ENCODE measurements at places on chromosomes 12 and 14.

DNA sequence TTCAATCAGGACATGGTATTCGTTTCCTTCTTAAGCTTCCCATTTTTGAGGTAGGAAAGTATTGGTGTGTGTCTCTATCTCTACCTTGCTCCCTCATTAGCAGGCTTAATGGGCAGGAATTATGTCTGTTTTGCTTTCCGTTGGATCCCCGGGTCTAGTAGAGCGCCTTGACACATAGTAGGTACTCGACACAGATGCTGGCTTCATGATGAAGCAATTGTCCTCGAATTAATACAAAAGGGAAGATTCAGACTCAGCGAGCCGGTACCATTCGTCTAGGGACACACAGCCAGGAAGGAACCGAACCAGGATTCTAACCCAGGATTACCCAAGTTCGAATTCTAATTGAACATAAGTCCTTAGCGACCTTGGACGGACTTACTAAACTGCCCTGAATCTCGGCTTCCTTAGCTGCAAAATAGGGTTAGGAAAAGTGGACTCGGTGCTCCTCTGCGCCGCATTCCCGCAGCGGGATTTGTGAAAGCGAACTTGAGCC, 496 bp upstream of the ISCU start:
- no peak for DNase-seq

DNA sequence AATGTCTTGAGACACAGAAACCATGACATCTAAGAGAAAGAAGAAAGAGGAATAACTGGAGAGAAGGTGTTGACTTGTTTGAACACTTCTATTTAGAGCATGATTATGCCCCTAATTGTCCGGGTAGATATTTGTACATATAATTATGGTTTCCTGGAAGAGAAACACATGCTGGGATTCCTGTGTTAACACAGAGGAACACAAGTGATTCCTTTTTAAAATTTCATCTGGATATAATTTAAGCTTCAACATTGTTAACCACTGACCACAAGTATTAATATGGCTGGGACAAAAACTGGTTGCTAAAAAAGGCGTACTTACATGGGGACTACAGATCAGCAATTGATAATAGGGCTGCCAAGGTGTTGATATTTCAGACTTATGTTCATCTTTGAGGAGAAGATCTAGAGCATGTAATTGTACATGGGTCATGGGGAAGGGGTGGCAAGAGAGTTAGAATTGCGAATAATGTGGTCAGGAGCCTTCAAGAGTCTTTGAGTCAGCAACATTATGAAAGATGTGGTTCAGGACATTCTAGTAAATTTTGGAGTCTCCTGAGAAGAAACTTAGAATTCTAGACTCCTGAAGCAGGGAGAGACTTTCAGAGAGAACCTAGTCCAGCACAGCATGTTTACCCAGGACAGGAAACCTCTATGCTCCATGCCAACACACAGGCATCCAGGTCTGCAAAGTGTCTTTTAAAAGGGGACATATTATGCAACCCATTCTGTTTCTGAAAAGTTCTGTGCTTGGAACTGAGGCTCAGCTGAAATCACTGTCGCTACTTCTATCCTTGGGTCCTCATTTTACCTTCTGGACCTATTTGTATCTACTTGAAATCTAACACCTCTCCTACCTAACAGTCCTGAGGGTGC, 56.5 kb downstream of the SLC38A1 start:
- DNase-seq: no peak

- DNase-seq: no peak
Measured at GRCh38 chr12:114690267-114691135, 6.5 kb upstream of the TBX3 start.

- DNase-seq: peak; percentile 84
Measured at GRCh38 chr14:83923842-83924241, 1606.1 kb upstream of the FLRT2 start.

DNA sequence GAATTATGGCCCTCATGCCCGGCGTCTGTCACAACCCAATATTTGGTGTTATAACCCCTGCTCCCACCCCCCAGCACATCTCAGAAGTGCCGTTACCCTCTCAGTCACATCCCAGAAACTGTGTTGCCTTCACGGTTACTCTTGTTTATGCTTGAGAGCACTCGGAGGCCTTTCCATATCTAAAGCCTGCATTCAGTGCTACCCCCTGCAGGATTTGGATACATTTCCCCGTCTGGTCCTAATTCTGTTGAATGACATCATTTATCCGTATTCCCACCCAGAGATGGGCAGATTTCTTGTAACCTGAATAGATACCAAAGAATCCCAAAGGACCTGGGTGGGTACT, 19.1 kb upstream of the FOS start:
- DNase-seq: no peak

DNA sequence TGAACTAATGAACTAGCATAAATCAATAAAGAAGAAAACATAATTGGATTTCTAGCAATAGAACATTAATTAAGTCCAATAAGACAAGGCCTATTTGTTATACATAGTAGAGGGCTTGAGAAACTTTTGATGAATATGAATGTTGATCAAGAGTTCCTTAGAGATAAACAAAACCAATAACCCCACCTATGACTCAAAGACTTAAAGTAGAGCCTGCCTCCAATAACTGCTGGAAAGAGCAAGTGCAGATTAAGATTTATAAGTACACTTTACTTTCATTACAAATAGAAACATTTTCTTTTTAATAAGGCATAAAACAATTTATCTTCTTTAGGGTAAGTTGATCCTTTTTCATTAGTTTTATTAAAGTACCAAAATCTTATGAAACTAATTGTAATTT, 185.7 kb downstream of the SRGAP1 start:
- DNase-seq: no peak

GRCh38 chr12:102669056-102669455, 188.7 kb upstream of the IGF1 start:
- no peak for DNase-seq

GRCh38 chr14:29627137-29627536, 300.5 kb downstream of the PRKD1 start:
- no peak for DNase-seq

Data from ELF-1 (cell line).